ENCODE measurements at places on chromosomes 3 and 15.

DNA sequence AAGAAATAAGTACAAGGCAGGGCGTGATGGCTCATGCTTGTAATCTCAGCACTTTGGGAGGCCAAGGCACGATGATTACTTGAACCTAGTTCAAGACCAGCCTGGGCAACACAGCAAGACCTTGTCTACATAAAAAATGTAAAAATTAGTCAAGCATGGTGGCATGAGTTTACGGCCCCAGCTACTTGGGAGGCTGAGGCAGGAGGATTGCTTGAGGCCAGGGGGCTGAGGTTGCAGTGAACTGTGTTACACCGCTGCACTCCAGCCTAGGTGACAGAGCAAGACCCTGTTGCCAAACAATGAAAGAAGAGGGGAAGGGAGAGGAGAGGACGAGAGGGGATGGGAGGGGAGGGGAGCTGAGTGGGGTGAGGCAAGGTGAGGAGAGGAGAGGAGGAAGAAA lies 152.7 kb upstream of the PRICKLE2 start:
- no peak for DNase-seq

DNA sequence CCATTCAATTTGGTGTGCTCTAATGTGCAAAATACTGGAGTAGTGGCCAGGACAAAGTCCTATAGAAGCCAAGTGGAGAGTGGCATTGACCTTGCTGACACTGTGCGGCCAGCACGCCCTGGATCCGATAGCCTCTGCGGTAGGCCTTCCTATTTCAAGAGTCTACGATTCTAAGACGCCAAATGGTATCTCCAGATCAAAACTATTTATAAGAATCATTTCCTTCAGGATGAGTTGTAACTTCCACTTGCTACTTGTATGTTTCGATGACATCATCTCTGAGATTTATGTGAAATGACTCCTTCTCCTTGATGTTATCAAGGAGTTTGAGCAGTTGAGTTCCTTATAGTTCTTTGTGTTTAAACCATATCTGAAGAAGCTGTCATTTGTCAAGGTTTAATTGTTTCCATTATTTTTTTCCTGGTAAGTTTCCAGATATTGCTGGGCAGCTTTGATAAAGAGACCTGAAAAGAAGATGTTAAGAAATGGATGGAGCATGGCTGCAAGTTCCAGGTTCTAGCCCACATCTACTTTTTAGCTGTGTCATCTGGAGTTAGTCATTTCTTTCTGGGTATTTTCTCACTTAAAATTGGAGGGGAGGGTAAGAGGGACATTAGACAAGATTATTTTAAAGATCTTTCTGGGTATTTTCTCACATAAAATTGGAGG lies 71.8 kb downstream of the TMEM44 start:
- DNase-seq: no peak

GRCh38 chr15:48281674-48282073 lies 49.6 kb upstream of the DUT start:
- no peak for DNase-seq

- no peak for DNase-seq
Measured at GRCh38 chr3:124201786-124202185, 209.9 kb upstream of the ROPN1 start.

DNA sequence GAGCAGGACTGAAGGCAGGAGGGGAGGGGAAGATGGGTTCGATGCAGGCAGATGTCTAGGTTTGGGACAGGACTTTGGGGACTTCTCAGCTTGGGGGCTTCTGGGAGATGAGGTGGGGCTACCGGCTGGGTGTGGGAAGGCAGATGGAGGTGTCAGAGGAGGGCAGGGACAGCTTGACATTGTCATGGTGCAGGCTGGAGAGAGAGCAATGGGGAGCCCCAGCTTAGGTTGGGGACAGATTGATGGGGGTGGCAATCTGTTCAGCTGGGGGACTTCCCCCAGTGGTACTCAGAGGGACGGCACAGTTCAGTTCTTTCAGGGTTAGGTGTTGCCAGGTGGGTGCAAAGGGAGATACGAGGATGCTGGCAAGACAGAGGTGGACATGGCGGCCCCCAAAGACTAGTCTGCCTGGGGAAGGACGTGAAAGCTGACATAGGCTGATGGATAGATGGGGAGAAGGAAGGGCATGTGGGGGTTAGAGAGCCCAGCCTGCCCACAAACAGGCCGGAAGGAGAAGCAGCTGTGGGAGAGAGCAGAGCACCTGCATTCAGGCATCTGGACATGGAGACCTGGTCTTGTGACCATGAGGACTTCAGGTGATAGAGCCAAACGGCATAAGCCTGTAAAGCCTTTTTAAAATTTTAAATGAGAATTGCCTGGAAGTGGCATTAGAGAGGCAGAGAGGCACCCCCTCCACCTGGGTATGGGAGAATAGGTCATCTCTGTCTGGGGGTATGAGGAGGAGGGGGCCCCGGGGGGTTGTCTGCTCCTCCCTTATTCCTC lies 21.1 kb downstream of the ACAA1 start:
- DNase-seq: no peak

DNA sequence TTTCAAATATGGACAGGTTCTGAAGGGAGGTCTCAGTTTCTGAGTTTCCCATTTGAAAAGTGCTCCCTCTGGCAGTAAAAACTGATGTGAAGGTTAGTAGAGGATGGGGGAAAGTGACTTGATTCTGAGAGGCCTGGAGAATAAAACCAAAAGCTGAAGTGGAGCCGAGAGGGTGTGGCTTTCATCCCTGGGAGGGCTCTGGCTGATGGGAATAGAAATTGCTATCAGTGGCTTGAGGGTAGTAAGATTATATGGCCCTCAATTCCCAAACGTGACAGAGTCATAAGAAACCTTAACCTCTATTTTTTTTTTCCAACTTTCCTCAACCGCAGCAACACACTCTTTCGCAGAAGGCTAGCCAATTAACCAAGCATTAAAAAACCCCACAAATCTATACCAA lies 185.9 kb downstream of the MEIS2 start:
- DNase-seq: no peak

DNA sequence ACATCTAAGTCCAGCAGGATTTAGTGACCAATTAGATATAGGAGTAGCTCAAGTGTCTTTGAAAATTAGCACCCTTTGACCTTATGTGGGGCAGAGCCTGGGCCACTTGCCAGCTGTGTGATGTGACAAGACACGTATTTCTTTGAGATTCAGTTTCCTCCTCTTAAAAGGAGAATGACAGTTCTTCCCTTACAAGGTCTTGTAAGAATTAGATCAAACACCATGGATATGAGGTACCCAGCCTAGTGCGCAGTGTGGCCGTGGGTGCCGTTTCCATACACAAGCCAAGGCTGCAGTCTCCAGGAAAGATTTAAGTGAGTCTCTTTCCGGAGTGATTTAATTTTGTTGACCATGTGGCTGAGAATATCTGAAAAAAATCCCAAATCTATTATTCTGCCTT lies 46.3 kb downstream of the ARHGAP31 start:
- no peak for DNase-seq

- DNase-seq: no peak
Measured at GRCh38 chr3:182122779-182123178, 411.1 kb downstream of the SOX2 start.

- DNase-seq: no peak
Measured at GRCh38 chr3:73175698-73176097, 114.2 kb downstream of the EBLN2 start.

DNA sequence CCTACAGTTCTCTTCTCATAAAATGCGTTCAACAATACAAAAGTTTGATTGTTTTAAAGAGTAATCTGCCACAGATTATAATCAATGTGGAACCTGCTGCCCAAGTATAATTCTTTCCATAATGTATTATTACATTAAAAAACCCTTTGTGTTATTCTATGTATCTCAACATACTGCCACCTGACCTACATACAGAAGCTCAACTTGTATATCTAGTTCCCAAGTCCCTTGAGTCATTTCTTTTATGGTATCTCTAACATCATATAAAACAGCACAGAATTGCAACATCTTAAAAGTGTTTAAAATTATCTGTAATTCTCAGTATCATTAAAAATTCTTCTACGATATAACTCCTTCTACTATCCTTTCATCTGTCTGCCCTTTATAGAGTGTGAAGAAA lies 70.3 kb downstream of the TBL1XR1 start:
- no peak for DNase-seq

DNA sequence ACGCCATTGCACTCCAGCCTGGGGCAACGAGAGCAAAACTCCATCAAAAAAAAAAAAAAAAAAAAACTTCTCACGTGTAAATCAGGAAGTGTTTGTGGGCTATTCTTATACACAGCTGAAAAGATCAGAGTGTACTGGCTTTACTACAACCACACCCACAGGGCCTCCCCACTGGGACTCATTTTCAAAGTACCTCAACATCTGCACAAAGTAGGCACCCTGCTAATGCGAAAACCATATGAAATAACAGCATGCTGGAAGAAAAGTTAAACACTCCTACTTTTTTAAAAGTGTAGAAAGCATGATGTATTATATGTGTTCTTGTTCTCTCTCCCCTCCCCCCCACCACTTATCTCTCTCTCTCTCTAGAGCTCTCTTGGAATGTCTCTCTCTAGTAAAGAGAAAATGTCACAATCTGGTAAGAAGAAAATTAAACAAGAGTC lies 11.1 kb downstream of the UACA start:
- DNase-seq: no peak

- no peak for DNase-seq
Measured at GRCh38 chr15:72197041-72197459, 537 bp downstream of the GRAMD2A start.

GRCh38 chr3:8857720-8858367 lies 88.4 kb upstream of the OXTR start:
- no peak for DNase-seq

DNA sequence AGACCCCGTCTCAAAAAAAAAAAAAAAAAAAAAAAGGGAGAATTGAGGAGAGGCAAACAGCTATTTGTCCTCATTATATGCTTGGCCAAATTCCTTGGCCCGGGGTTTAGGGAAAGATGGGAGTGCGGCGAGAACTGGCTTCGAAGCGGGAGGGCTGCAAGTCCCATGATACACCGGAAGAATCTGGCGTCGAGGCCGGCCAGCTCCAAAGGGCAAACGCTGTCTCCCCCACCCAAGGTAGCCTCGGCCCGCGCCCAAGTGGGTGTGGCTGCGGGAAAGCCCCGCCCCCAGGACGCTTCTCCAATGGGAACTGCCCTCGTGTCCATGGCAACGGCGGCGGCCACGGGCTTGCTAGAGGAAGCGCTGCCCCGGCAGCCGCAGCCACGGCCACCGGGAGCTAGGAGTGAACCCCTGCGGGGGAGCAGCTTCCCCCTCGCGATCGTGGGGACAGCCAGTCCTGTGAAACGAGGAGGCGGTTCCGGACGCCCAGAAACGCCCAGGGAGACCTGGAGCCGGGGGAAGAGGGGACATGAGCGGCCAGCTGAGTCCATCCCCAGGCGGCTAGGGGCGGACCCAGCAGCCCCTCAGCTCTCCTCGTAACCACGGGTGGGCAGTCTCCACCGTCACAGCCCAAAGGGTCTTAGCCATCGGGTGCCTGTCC lies at the start of gene TTLL13:
TSS of gene TTLL13 (plus strand) at position 354 of the 661 bp plus-strand sequence. CDS start 1,075 bp downstream, outside the sequence.
- DNase-seq: peak; percentile 74

DNA sequence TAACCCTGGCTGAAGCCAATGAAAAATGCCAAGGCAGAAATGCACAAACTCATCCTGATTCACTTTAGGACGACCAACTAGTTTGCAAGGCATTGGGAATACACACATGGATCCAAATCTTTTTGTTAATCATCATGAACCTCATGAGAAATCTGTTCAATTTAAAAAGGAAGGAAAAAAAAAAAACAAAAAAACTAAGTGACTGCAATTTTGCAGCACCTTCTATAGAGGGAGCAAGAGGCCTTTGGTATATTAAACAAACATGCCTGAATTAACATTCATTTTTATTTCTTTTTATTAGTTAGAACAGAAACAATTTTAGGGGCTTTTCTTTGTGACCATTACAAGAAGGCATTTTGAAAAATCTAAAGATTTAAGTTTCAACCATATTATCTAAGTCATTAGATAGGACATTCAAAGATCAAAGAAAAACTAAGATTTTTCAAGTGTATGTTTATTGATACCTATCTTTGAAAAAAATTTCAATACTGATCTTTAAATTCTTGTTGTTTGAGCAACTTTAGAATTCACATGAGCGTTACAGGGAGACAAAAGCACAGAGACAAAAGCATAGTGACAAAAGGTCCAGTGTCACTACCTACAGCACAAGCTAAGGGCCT lies 182.4 kb downstream of the CBLB start:
- DNase-seq: no peak

- no peak for DNase-seq
Measured at GRCh38 chr3:184380627-184381260, 890 bp downstream of the CHRD start.

DNA sequence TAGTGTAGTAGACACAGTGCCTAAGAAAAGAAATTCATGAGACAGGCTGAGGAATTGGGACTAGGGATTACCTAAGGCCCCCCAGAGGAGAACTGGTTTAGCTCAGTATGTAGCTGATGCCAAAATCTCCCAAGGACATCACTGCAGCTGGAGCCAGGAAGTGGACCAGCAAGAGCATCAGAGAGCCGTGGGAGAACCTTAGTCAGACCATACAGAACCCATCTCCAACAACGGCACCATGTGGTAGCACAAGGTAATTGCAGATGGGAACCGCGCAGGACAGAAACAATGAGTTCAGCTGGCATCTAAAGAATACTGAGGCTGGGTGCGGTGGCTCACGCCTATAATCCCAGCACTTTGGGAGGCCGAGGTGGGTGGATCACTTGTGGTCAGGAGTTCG lies 81.7 kb downstream of the WNT5A start:
- DNase-seq: no peak

- DNase-seq: no peak
Measured at GRCh38 chr15:56869573-56869972, 48.9 kb upstream of the TCF12 start.

DNA sequence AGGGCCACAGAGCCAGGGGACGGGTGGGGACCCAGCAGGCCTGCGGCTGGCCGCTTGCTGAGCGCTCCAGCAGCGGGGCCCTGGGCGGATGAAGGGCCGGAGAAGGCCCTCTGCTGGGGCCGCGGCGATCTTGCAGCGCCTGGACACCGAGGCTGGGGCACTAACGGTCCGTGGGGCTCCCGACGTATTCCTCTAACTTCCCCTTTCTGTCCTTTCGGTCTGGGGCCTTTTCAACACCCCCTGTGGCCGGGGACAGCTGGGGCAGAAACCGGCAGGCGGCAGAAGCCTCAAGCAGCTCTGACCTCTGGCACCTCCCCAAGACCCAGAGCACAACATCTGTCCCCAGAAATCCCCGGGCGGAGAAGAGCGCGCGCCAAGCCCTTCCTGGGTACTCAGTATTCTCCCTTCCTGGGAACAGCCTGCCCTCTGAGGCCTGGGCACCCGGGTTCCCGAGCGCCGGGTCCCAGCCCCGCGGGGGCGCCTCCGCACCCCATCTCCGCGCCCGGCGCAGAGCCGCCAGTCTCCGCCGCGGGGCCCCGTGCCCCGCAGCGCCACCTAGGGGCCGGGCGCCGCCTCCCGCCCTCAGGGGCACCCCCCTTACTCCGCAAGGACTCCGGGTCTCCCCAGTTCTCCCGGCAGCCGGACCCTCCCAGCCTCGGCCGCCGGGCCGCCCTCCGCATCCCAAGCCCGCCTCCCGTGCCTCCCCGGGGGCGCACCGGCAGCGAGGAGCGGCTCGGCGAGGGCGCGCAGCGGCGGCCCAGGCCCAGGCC lies 582 bp upstream of the SLCO3A1 start:
- peak; percentile 50 for DNase-seq

GRCh38 chr3:57927916-57928315 lies 80.3 kb upstream of the FLNB start:
- no peak for DNase-seq
